GM13976 (cell line): ENCODE measurements at places on chromosomes 6 and 20.
A peak's percentile ranks its signal among the peaks of the same experiment; 100 is the strongest.

GRCh38 chr6:84860920-84861319 is 96.5 kb upstream of the TBX18 start:
- no peak for DNase-seq

GRCh38 chr6:64217721-64218620 is 582.4 kb downstream of the PHF3 start:
- DNase-seq: peak; percentile 10

DNA sequence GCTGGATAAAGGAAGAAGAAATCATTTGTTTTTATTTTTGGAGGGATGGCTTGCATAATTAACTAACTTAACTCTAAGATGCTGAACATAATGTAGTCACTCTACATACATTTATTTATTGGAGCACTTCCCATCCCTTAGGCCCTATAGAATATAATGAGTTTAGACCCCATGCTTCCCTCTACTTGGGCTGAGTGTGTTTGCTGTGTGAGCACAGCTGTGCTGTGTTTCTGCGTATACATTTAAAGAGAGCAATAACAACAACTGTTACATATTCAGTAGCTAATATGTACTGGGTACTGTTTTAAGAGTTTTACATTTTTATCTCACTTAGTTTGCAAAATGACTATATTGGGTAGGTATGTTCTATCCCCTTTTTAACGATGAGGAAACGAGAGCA is 736.6 kb upstream of the NRSN1 start:
- DNase-seq: no peak

DNA sequence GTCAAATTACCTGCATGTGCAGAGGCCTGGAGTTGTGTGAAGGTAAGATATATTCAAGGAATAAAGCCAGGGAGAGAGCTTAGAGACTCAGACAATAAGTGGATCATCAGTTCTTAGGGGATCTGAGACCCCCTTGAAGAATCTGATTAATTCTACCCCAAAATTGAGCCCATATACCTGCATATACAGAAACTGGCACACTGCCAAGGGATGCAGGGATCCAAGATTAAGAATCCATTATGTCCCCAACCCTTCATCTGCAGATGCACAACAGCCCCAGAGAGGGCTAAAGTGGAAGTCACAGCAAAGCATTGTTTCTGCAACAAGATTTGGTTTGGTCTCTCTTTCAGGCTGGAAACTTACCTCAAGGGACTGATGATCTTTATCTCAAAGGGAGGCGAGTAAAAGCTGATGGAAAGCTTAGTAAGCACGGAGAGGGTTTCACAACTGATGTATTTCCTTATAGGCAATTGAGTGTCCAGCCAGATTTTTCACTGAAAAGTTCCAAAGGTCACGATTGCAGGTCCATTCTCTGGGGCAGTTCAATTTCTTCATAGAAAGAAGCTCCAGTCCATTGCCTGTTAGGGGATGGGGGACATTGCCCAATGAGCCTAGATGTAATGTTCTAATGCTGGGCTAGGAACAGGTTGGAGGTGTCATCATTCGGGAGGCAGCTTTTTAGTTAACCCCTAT is 20.9 kb upstream of the STK35 start:
- DNase-seq: no peak

DNA sequence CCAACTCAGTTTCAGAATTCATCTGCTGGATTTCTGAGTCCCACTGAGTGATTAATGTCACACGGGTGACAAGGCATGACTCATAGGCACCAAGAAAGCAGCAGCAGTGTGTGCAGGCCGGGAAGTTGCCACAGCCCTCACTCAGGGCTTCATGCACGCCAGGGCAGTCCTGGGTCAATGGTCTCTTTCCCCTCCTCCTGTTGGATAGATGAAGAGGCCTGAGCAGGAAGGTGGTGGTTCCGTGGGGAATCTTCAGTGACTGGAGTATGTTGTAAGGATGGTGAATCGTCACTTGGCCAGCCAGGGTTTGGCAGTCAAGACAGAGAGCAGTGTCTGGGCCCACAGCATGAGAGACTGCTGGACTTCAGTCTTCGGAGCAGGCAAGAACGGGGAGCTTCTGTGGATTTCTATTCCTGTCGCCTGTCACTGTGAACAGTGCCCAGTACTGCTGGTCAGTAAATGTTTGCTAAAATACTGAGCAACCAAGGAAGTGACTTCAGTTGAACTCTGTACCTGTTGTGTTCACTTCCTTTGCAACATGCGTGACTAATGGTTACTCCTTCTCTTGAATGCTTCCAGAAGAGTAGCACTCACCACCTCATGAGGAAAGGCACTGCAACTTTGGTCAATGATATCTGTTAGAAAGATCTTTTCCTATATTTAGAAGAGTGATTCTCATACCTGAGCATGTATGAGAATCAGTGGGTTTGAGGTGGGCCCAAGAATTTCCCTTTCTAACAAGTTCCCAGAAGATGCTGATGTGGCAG is 62.0 kb upstream of the CD93 start:
- no peak for DNase-seq

DNA sequence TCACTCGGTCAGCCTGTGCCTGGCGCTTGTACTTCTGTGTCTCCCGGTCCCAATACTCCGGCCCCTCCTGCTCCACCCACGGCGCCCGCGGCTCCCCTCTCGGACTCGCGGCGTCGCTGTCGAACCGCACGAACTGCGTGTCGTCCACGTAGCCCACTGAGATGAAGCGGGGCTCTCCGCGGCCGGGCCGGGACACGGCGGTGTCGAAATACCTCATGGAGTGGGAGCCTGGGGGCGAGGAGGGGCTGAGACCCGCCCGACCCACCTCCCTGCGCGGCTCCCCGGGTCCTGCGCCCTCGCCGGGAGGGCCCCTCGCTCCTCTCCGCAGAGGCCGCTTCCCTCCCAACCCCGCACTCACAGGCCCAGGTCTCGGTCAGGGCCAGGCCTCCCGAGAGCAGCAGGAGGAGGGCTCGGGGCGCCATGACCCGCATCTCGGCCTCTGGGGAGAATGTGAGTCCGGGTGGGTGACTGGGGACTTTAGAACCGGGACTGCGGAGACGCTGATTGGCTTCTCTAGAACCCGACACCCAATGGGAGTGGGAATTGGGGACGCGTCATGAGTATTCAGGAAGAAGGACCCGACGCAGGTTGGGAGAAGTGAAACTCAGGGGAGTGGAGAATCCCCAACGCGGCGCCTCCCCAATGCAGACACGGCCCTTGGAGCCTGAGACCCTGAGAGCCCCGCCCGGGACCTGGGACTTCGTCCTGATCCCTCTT is at the start of gene HLA-C:
Gene HLA-C, minus strand, starts transcription at position 452 of the 717 bp plus-strand sequence. Its CDS starts 21 bp downstream, at position 431.
- peak; percentile 92 for DNase-seq

DNA sequence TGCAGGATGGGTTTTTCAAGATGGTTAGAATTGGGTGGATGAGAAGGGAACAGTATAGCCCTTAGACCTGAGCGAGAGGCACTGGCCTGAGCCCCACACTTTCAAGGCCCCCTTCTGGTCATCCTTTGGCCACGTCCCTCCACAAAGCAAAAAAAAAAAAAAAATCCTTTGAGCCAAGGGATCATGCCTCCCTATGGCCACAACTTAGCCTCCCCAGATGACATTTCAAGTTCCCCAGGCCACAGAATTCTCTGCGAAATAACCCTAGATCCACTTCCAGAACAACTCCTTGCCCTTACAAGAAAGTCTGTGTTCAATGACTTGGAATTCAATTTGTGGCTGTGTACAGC is 30.4 kb downstream of the ELOVL2 start:
- no peak for DNase-seq

GRCh38 chr6:36371211-36371610 is 16.3 kb downstream of the ETV7 start:
- DNase-seq: no peak

DNA sequence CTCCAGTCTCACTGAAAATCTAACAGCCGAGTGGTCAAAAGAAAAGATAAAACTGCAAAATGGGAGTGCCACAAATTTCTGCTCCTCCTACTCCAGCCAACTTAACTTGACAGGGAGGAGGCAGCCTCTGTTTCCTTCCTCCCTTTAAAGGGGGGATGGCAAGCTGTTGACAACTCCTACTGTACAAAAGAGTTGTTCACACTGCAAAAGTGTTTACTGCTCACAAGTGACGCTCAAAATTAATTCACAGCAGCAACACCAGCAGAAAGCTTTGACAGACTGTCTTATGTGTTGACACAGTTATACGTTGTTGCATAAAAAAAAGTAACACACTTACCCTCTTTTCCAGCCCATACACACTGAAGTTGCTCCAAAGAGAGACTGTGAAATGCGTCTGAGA is 169.8 kb downstream of the BACH2 start:
- DNase-seq: no peak

- no peak for DNase-seq
Observed at GRCh38 chr6:27056615-27057014, 190.9 kb upstream of the PRSS16 start.

GRCh38 chr20:4083098-4083865 is 67.9 kb upstream of the RNF24 start:
- DNase-seq: no peak
